ENCODE measurements at places on chromosomes 1 and 21. TPM values are rescaled to one million over a fixed set of nuclear protein-coding genes. Genes with fewer than 3 reads are reported as not detected.

KRTAP22-2 gene
- total RNA-seq = not detected

DNA sequence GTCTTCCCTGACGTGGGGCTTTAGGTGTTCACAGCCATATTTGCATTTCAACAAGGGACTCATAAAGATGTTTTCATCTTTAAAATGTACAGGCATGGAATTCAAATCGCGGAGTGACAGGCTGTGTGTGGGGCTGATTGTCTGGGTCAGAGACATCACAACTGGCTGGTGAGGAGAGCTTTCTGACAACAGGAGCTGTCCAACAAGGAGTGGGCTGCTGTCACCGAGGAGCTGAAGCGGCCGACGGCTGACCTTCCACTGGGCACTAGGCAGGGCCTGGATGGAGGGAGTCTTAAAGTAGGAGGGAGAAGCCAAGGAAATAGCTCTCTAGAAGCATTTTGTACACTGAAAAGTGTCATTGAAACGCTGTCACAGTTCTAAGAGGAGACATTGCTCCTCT lies 30.5 kb upstream of the SCMH1 start:
- H3K4me1 ChIP-seq = peaks cover 6% of the 10 kb centered on the region
- DNase-seq = no peak
- no peak overlapping the region for H3K4me3 ChIP-seq
- H3K27me3 ChIP-seq = peaks cover 27% of the 10 kb centered on the region

GRCh38 chr1:84291882-84292655 lies 9.4 kb upstream of the SAMD13 start:
- no peak for DNase-seq
- H3K4me1 ChIP-seq = peaks cover 2% of the 10 kb centered on the region
- H3K27me3 ChIP-seq = peaks cover 2% of the 10 kb centered on the region

- H3K4me1 ChIP-seq = no peaks in the 10 kb centered on the region
- H3K27me3 ChIP-seq = peaks cover 7% of the 10 kb centered on the region
- no peak for DNase-seq
These were observed 113.7 kb upstream of the SLC35F3 start for GRCh38 chr1:233790662-233791371.

DNA sequence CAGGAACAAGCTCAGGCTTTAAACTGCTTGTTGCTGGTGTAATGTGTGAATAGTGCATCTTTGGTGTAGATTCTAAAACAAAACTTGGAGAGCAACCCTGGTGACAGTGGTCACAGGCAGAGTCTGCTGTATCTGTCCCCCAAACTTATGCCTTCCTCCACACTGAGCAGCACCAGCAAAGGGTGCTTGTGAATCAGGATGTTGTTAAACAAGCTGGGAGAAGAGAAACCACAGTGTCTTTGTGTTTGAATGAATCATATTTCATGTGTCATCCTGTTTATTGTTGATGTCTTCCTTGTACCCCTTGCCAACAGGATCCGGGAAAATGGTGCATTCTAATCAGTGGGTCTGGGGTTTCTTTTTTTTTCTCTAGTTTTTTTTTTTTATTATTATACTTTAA lies 91.9 kb upstream of the COG2 start:
- H3K36me3 ChIP-seq = no peaks in the 10 kb centered on the region
- H3K27ac ChIP-seq = no peak overlapping the region

GRCh38 chr1:39892601-39893595 lies 8.8 kb downstream of the MYCL start:
- peaks cover 46% of the 10 kb centered on the region for H3K27me3 ChIP-seq
- H3K27ac ChIP-seq = no peak overlapping the region
- no peak overlapping the region for H3K4me3 ChIP-seq
- H3K36me3 ChIP-seq = no peaks in the 10 kb centered on the region
- DNase-seq = no peak
- H3K4me1 ChIP-seq = peaks cover 2% of the 10 kb centered on the region

DNA sequence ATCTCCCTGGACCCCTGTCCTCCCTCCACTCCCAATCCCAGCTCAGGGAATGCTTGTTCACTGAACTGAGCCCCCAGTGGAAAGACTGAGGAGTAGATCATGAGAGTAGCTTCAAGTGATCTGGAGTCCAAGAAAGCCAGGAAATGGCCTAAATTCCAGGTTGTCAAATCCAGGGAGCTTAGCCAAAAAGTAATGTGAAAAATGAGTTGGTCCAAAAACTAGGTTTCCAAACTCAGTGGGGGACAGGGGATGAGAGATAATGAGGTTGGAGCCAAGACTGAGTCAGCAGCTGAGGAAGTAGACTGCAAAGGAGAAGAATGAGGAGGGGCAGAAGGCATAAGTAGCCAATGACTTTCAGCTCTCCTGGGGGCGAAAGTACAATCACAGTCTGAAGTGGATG lies 284.1 kb upstream of the BEND5 start:
- H3K27me3 ChIP-seq = peaks cover 6% of the 10 kb centered on the region
- no peaks in the 10 kb centered on the region for H3K36me3 ChIP-seq
- H3K4me3 ChIP-seq = no peak overlapping the region
- no peak for DNase-seq
